Stomach (tissue), 19 donors: ENCODE measurements at places on chromosomes 12 and 14.
A peak's percentile ranks its signal among the peaks of the same experiment; 100 is the strongest.

- peak; percentile 38 for DNase-seq
- H3K27ac ChIP-seq: peak overlapping the region; percentile 54
- no peaks in the 10 kb centered on the region for H3K36me3 ChIP-seq
- H3K4me1 ChIP-seq: peaks cover 34% of the 10 kb centered on the region
Measured at GRCh38 chr12:75982169-75982564, 49.4 kb downstream of the PHLDA1 start.

DNA sequence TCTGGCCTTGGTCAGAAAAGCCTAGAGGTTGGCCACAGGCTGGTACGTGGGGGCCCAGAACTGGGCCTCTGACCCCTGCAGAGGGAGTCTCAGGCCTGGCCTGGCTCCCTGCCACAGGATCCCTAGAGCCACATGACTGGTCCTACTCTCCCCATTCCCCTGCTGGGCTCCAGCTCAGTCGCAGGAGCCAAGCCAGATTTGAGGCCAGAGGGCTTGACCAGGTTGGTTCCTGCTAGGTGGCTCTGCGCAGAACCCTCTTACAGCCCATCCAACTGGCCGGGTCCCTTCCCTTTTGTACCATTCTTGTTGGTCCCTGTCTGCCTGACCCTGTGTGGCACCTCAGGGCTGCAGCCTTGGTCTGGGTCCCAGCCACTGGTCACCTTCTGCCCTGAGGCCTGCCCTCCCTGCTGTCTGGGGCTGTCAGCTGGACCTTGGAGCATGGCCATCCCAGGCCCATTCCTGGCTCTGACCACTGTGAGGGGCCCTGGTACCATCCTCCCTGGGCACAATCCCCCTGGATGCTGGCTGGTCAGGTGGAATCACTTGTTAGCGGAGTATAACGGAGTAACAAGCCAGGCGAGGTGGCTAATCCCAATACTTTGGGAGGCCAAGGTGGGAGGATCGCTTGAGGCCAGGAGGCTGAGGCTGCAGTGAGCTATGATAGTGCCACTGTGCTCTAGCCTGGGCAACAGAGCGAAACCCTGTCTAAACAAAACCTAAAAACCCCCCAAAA is 22.9 kb upstream of the PPP1R13B start:
- no peak overlapping the region for H3K4me3 ChIP-seq
- H3K36me3 ChIP-seq: no peaks in the 10 kb centered on the region
- H3K4me1 ChIP-seq: peaks cover 34% of the 10 kb centered on the region
- H3K27me3 ChIP-seq: no peaks in the 10 kb centered on the region
- H3K27ac ChIP-seq: peak overlapping the region; percentile 42

DNA sequence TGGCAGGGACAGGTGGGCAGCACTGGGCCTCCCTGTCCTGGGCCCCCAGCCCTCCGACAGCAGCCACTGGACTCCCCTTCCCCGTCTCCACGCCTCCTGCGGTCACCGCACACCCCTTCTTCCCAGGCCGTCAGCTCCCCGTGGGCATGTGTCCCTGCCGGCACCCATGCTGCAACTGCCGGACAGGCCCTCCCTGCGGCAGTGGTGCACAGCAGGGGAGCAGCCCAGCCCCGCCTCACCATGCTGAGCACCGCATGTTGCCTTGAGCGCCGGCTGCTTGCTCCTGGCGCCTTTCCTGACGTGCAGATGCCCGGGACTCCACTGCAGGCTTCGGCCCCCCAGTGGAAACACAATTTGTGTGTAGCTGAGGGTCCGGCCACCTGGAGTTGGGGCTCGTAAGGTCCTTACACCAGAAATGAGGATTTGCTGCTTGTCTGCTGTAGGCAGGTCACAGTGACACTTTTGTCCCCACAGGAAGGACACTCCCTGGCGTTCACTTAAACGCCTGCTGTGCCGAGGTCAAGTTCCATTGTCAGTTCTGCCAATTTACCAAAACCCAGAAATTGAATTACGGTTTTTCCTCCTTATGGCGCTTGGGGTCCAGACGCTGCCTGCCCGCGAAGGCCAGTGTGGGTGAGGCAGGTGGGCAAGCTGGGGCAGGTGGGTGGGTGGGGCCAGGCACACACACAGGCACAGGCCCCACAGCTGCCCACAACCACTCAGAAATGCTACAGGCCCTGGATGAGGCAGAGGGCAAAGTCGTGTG is 28.2 kb upstream of the MMP17 start:
- H3K27ac ChIP-seq: no peak overlapping the region
- no peak for DNase-seq
- peaks cover 70% of the 10 kb centered on the region for H3K36me3 ChIP-seq
- no peak overlapping the region for H3K4me3 ChIP-seq
- no peaks in the 10 kb centered on the region for H3K27me3 ChIP-seq
- H3K4me1 ChIP-seq: peaks cover 17% of the 10 kb centered on the region

DNA sequence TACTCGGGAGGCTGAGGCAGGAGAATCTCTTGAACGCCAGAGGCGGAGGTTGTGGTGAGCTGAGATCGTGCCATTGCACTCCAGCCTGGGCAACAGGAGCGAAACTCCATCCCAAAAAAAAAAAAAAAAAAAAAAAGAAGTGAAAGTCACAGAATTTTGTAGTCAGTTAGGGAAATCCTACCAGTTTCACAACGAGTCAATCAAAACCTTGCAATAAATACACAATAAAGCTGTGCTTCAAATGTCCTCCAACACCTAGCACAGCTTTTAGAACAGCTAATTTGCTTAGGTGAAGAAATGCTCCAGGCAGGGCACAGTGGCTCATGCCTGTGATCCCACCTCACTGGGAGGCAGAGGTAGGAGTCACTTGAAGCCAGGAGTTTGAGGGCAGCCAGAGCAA is 112.8 kb upstream of the ATF7IP start:
- no peaks in the 10 kb centered on the region for H3K27me3 ChIP-seq
- H3K4me3 ChIP-seq: no peak overlapping the region
- DNase-seq: no peak
- H3K4me1 ChIP-seq: peaks cover 13% of the 10 kb centered on the region
- H3K36me3 ChIP-seq: no peaks in the 10 kb centered on the region

- H3K36me3 ChIP-seq: no peaks in the 10 kb centered on the region
- H3K27ac ChIP-seq: no peak overlapping the region
- H3K27me3 ChIP-seq: no peaks in the 10 kb centered on the region
- no peaks in the 10 kb centered on the region for H3K4me1 ChIP-seq
- H3K4me3 ChIP-seq: no peak overlapping the region
Measured at GRCh38 chr14:43410631-43411030, 1096.5 kb downstream of the FSCB start.

- peak overlapping the region; percentile 82 for H3K4me3 ChIP-seq
- H3K36me3 ChIP-seq: no peaks in the 10 kb centered on the region
- no peak overlapping the region for H3K27ac ChIP-seq
- peaks cover 12% of the 10 kb centered on the region for H3K4me1 ChIP-seq
- H3K27me3 ChIP-seq: no peaks in the 10 kb centered on the region
Measured at GRCh38 chr12:48182631-48183030, 813 bp upstream of the CCDC184 start.

GRCh38 chr12:103884316-103884715 is 43.3 kb upstream of the NT5DC3 start:
- H3K4me1 ChIP-seq: no peaks in the 10 kb centered on the region
- H3K27me3 ChIP-seq: no peaks in the 10 kb centered on the region

DNA sequence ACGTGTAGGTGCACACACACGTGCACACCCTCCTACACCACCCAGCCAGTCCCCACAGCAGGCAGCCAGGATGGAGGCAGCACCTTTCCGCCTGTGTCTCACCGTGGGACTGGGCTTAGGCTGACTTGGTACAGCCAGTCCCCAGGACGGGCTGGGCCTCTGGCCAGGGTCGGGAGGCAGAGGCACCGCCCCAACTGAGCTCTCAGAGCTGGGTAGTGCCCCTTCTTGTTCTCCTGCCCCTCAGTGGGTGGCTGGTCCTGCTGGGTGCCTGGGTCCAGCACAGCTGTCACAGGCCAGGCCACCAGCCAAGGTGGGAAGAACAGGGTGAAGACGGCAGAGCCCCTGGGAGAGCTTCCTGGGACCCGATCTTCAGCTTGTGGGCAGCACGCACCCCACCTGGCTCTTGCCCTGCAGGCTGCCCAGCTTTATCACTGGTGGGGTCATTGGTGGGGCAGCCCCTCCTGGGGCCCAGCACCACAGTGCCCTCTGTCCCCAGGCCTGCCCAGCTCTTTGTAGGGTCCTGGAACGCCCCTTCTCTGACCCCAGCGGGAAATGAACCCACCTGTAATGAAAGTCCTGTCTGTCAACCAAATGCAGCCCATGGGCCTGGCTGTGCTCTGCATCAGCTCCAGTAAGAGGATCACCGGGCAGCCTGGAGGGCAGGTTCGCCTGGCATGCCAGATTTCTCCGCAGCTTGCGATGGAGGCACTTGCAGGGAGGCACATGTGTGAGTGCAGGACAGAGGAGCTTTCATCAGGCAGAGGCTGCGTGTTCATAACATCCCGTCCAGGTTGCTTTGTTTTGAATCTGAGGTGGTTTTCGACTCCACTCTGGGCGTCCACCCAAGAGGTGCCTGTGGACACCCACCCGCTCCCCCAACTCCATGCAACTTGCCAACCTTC is 14.7 kb downstream of the CDCA4 start:
- no peaks in the 10 kb centered on the region for H3K27me3 ChIP-seq
- H3K27ac ChIP-seq: no peak overlapping the region
- DNase-seq: no peak
- no peak overlapping the region for H3K4me3 ChIP-seq
- H3K4me1 ChIP-seq: no peaks in the 10 kb centered on the region

GRCh38 chr12:46677749-46678148 is 148.0 kb downstream of the SLC38A4 start:
- no peaks in the 10 kb centered on the region for H3K27me3 ChIP-seq
- H3K4me3 ChIP-seq: no peak overlapping the region
- no peak overlapping the region for H3K27ac ChIP-seq
- DNase-seq: no peak

- H3K27ac ChIP-seq: no peak overlapping the region
- H3K27me3 ChIP-seq: no peaks in the 10 kb centered on the region
- no peaks in the 10 kb centered on the region for H3K4me1 ChIP-seq
- DNase-seq: no peak
- H3K36me3 ChIP-seq: no peaks in the 10 kb centered on the region
- H3K4me3 ChIP-seq: no peak overlapping the region
Measured at GRCh38 chr14:95833429-95833828, 43.2 kb upstream of the TUNAR start.

DNA sequence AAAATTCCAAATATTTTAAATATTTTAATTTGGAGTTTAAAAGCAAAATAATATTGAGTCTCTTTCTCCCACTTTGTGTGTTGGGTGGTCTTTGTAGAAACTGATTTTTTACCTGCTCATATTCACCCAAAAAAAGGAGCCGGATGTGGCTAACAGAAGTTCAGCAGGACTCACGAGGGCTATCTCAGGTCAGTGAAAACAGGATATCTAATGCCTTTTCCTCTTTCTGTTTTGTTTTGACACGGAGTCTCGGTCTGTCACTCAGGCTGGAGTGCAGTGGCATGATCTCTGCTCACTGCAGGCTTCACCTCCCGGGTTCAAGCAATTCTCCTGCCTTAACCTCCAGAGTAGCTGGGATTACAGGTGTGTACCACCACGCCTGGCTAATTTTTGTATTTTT is 30.8 kb downstream of the COA8 start:
- H3K4me1 ChIP-seq: peaks cover 13% of the 10 kb centered on the region
- no peak for DNase-seq
- H3K27me3 ChIP-seq: no peaks in the 10 kb centered on the region
- H3K36me3 ChIP-seq: peaks cover 30% of the 10 kb centered on the region

DNA sequence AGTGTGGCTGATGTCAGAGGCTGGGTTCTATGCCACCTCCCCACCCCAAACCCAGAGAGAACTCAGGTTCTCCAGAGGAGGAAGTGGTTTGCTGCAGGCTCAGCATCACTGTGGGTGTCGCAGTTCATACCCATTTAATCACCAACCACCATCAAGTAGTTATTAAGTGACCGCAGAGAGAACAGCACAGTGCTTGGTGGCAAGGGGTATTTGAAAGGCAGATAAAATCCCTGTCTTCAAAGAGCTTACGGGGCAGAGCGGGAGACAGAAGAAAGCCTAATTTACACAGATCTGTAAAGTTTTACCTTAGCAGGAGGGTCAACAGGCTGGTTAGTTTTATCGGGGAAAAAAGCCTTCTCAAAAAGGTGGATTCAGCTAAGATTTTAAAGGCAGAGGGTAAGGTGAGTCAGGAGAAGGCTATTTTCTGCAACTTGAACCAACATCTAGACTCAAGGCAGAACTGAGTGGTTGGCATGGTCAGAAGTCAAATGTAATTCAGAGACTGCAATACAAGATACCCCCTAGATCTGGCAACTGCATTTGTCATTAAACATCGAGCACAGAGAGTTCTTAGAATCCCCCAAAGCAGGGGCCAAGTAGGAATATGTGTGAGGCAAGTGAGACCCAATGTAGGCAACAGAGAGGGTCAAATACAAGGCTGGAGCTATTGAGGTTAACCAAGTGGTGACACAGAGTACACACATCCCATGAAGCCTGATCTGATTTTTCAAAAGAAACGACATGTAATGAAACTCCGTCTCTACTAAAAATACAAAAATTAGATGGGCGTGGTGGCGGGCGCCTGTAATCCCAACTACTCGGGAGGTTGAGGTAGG is 13.2 kb downstream of the PXN start:
- H3K27me3 ChIP-seq: no peaks in the 10 kb centered on the region
- H3K36me3 ChIP-seq: peaks cover 11% of the 10 kb centered on the region
- no peak overlapping the region for H3K4me3 ChIP-seq
- DNase-seq: no peak

DNA sequence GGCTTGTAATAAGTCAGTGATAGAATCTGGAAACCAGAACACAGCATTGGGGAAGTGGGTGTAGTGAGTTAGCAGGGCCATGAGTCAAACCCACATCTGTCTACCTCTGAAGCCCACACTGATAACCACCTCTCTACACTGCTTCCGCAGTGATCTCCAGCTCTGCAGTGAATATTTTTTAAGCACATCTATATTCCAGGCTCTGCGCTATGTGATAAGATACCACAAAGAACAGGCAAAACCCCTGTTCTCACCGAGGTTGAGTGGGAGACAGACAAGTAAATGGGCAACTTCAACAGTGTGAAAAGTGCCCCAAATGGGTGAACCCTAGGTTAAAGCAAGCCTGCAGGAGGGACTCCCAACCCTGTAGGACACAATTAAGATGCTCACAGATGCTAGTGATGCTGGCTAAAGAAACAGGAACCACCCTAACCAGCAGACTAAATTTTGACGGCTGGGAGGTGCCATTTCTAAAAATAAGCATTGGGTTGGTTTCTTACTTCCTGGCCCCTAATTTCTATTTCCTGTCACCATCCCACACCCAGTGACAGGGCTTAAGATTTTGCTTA is 375.0 kb downstream of the DPF3 start:
- no peaks in the 10 kb centered on the region for H3K36me3 ChIP-seq
- no peak overlapping the region for H3K27ac ChIP-seq
- no peak overlapping the region for H3K4me3 ChIP-seq
- H3K27me3 ChIP-seq: no peaks in the 10 kb centered on the region
- no peak for DNase-seq
